Activated CD4-positive, alpha-beta T cell treated with anti-CD3 and anti-CD28 coated beads, Interleukin-2, amount 10 ng/mL, durations not matched to agents 7 days and 5 days (primary cell): ENCODE measurements at places on chromosomes 2 and 18. TPM values are rescaled to one million over a fixed set of nuclear protein-coding genes. Genes with fewer than 3 reads are reported as not detected.
A peak's percentile ranks its signal among the peaks of the same experiment; 100 is the strongest.

Gene SLC11A1
- 0.17 TPM for total RNA-seq

DNA sequence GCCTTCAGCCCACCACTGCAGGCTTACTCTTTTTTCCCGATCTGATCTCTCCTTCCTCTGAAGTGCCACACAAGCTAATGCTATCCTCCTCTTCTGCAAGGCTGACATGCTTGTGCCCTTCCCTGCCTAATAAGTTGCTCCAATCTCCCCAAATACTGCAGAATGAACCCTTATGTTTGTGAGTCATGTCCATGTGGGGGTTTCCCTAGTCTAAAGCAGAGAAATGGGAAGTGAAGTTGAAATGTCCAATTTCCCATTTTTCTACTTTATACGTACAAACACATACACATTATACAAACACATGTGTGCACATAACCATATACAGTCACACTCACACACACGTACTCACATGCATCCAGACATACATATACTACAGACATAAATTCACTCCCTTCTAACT lies 288.1 kb upstream of the CELF4 start:
- no peaks in the 10 kb centered on the region for H3K4me1 ChIP-seq
- H3K4me3 ChIP-seq = no peak overlapping the region
- no peaks in the 10 kb centered on the region for H3K27me3 ChIP-seq
- H3K27ac ChIP-seq = no peak overlapping the region

DNA sequence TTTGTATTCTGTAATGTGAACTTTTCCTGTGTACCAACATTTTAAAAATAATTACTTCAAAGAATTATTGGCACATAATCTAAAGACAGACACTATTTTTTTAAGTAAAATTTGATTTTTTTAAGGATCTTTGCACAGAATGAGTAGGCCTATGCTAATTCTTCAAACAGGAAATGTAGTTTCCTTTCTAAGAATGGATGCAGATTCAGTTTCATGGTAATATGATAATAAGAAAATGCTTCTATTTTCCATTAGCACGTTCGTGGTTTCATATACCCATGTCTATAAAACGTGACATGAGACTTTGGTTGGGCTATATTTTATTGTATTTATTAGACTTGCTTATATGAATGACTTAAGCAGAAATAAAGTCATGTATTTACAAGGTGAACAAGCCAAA lies 191.8 kb upstream of the RBBP8 start:
- peaks cover 15% of the 10 kb centered on the region for H3K4me1 ChIP-seq
- H3K4me3 ChIP-seq = no peak overlapping the region
- H3K27ac ChIP-seq = no peak overlapping the region
- H3K27me3 ChIP-seq = peaks cover 25% of the 10 kb centered on the region
- H3K36me3 ChIP-seq = peaks cover 2% of the 10 kb centered on the region

DNA sequence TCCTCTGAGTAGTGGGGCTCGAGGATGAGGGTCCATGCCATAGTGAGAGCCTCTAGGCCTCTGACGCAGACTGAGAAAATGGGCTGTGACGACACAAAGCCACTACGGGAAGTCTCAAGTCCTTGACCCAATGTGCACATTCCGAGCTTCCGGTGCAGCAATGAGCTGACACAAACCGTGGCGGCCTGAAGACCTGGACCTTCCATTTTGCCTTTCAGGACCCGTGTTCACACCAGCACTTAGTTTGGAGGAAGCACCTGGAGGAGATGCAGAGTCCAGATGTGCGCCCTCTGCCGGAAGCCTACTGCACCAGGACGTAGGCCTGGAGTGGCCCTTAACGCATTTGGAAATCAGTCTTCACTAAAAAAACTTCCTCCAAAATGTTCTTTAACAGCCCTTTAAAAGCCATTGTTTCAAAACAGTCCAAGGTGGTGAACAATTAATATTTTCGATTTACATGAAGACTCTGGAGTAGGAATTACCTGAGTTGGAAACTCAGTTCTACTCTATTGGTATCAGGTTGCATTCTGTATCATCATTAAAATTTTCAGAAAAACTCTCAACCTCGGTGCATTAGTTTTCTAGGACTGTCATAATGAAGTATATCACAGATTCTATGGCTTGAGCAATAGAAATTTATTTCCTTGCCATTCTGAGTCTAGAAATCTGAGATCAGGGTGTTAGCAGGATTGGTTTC lies 33.9 kb downstream of the BMP10 start:
- H3K36me3 ChIP-seq = peaks cover 8% of the 10 kb centered on the region
- no peak overlapping the region for H3K4me3 ChIP-seq
- peak overlapping the region; percentile 54 for H3K27ac ChIP-seq
- H3K27me3 ChIP-seq = no peaks in the 10 kb centered on the region
- DNase-seq = peak; percentile 71
- H3K4me1 ChIP-seq = peaks cover 45% of the 10 kb centered on the region

- H3K27me3 ChIP-seq = no peaks in the 10 kb centered on the region
- H3K27ac ChIP-seq = no peak overlapping the region
- no peaks in the 10 kb centered on the region for H3K4me1 ChIP-seq
- no peak overlapping the region for H3K4me3 ChIP-seq
- DNase-seq = no peak
- no peaks in the 10 kb centered on the region for H3K36me3 ChIP-seq
Observed at GRCh38 chr2:4077017-4077416, 373.6 kb downstream of the DCDC2C start.

DNA sequence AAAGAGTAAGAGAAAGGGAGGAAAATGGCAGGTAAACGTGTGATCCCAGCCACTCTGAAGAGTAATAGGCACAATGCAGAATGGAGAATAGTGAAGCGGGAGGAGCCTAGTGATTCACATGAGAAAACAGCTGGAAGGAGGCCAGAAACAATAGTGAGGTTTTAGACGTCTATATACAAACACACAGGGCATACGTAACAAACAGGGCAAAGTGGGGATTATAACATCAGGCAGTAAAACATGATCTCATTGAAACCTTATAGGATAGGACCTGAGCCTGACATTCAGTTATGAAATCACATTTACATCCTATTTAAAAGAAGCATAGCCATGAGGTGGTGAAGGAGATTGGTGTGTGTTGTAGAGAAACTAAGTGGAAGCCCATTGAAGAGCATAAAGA lies 33.0 kb upstream of the GATA6 start:
- H3K4me3 ChIP-seq = no peak overlapping the region
- H3K27me3 ChIP-seq = no peaks in the 10 kb centered on the region
- no peaks in the 10 kb centered on the region for H3K4me1 ChIP-seq
- no peak overlapping the region for H3K27ac ChIP-seq
- no peak for DNase-seq

DNA sequence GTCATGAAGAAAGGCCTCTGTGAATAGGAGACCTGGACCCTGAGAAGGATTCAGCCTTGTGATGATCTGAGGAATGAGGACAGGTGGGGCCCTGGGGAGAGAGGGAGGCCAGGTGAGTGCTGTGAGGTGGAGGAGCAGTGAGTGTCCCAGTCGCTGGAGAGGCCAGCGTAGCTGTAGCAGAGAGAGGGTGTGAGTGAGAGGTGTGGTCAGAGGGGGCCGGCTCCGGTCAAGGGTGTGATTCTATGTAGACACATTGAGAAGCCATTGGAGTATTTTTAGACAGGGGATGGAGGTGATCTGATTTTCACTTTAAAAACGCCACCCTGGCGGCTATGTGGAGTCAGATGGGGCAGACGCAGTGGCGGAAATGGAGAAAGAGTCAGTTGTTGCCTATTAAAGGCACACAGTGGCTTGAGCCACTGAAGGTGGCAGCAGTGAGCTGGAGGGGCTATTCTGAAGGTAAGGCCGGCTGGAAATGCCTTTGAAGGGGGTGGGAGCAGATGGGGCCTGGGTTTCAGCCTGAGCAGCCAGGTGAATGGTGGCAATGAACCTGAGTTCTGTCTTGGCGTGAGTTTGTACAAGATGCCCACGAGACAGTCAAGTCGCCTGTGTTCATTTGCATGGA lies 55.6 kb downstream of the GREB1 start:
- H3K36me3 ChIP-seq = no peaks in the 10 kb centered on the region
- no peaks in the 10 kb centered on the region for H3K27me3 ChIP-seq
- no peak overlapping the region for H3K4me3 ChIP-seq
- no peak for DNase-seq
- no peaks in the 10 kb centered on the region for H3K4me1 ChIP-seq
